ENCODE measurements at places on chromosomes 4 and X.

DNA sequence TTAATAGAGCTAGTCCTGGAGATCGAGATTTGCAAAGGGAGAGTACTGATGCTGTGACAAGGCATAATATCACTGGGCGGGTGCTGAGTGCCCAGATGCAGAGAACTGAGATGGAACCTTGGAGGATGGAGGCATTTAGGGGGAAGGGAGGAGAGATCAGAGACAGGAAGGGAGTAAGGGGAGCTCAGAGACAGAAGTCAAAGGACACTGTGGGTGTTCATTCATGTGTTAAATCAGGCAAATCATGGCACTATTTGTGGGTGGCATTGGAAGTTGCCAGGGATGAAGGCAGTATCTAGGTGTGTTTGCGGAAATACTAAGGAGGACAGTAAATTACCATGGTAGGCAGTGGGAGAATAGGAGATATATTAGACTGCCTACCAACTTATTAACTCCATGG, 135.0 kb downstream of the RBM46 start:
- no peak for DNase-seq

DNA sequence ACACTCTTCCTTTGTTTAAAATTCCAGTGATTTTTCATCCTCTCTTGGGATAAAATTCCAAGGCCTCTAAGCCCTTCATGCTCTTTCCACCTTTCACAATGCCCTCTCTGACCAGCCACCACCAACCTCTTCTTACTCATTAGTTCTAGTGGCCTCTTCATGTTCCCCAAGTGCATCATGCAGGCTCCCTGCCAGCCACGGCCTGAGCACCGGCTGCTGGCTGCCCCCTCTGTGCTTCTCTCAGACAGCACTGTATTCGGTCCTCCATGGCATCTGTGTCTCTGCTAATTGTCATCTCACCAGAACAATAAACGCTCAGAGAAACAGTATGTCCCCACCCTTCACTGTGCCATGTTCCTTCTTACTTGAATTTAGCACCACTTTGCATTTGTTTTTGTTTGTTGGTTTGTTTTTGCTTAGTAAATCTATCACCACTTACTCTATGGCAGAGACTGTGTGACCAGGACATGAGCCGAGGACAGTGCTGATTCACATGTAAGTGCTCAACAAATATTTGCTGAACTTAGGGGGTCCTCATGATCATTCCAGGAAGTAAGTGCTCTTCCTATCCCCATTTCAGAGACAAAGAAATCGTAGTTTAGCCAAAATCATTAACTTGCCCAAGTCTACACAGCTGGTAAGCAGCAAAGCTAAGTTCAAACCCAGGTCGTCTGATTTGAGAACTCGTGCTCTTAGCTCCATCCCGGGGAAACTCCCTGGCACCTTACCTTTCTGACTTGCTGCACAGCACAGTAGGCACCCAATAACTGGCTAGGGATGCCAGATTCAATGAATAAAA, 77.1 kb upstream of the UCP1 start:
- DNase-seq = peak; percentile 9

DNA sequence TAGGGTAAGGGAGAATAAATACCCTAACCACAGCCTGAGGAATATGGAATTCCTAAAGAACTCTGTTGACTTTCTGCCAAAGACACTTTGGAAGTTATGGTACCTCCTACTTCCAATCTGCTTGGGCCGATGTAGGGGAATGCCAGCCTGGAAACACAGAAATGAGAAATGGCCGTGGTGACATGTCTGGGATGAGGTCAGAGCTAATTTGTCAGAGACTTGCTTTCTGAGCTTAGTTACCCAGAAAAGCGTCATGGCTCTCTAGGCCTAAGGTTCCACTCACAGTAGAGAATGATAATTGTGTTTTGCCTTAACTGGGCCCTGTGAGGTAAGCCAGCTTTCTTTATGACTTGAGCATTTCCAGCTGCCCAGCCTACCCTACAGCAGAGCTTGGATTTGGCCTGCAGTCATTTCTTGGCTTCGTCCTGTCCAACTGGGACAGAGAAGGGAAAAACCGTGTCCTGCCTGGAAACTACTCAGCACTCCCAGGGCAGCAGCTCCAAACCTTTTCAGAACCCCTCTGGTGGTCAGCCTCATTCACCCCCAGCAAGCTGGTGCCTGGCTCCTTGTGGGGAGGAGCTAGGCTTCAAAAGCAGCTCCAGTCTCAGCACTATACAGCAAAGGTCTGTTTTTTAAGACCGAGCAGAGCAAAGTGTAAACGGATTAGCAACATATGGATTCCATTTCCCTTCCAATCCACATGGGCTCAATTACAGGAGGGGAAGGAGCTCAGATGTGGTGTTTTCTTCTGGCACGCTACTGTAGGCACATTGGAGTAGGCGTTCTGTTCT, 92.3 kb downstream of the RLIM start:
- peak; percentile 64 for DNase-seq

- DNase-seq = no peak
These were observed 498.0 kb upstream of the BOD1L1 start for GRCh38 chr4:14125375-14126129.

DNA sequence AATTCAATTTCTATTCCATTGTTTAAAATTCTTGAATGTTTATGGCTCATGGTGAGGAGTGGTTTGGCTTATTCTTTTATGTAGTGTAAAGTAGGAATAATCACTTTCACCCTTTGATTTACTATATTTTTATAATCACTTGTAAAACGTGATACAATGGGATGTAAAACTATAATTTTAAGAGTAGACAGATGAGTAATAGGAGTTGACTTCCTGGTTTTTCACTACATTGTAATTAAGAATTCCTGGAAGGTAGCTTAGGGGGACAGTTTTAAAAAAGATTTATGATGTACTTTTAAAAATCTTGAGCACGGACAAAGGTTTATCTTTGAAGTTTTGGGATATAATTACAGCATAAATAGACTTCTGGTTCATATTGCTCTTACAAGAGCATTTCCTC, 65.3 kb downstream of the PDGFC start:
- no peak for DNase-seq

DNA sequence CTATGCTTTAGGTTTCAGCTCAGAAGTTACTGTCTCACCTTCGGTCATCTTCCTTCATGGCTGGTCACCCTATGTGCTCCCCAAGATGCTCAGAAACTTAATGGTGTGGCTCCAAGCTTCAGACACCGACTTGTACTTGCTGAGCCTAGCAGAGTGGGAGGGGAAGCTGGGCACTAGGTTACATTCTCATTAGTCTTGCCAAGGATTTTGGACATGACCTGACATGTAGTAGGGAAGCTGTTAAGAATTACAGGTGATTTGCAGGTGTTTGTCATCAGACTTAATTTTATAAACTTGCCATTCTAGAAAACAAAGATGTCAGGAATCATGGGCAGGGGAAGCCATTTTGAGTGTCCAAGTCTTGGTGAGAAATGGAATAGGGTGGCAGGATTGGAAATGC, 72.4 kb downstream of the CCNG2 start:
- DNase-seq = no peak

DNA sequence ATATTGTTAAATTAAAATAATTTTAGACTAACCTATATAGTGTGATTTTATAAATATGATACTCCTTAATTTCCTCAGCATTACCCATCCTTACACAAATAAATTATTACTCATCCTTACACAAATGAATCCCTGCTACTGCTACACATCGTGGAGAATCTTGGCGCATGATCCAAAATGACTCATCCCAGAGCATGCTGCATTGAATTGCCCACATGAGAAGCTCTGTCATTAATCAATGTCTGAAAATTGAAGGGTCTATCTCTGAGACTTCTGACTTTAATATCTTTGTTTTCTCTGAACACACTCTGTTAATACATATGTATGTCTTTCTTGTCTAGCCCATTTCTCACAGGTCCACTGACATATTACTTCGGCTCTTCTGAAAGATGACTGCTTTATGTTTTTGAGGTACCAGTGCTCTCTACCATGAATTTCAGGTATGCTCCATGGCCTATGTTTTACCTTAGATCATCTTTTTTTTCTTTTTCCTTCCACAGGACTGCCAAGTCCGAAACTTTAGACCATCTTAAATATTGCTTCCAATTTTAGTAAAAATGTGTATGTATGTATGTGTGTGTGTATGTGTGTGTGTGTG, 15.7 kb upstream of the DUSP21 start:
- DNase-seq = peak; percentile 69

- no peak for DNase-seq
These were observed 20.6 kb downstream of the LYAR start for GRCh38 chr4:4269331-4269731.

DNA sequence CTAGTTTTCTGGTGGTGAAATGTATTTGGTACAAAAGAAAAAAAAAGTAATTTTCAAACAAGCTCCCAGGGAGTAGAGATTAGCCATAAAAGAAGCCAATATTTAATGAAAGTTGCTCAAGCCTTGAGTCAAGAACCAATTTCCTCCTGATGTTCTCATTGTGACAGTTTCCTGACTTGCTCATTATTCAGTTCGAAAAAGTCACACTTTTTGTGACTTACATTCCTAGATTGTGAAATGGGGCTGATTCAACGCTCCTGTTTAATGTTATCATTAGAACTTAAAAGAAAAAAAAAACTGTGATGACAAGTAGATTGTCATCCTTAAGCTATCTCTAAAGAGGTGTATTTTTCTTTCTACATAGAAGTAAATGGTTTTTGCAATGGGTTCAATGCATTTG, 122.6 kb upstream of the BMPR1B start:
- DNase-seq = peak; percentile 56

DNA sequence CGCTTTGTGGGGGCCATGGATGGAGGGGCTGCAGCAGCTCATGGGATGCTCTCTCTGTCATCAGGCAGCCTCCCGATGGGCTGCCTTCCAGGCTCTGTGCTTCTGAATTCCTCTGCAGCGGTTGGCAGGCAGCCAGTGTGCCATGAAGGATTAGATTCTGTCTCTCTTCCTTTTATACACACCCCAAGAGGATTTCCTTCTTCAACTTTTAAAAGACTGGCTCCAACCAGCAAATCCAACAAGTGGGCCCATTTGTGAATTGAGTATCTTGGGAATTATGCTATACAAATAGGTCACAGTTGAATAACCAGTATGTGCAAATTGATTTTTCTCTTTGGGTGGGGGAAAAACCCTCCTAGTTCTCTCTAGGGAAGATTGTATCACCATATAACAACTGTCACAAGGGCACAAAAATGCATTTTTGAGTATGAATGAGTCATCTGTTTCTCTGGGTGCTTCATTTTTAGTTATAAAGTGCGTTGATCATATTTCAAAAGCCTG, 96.8 kb upstream of the FAT1 start:
- peak; percentile 33 for DNase-seq

DNA sequence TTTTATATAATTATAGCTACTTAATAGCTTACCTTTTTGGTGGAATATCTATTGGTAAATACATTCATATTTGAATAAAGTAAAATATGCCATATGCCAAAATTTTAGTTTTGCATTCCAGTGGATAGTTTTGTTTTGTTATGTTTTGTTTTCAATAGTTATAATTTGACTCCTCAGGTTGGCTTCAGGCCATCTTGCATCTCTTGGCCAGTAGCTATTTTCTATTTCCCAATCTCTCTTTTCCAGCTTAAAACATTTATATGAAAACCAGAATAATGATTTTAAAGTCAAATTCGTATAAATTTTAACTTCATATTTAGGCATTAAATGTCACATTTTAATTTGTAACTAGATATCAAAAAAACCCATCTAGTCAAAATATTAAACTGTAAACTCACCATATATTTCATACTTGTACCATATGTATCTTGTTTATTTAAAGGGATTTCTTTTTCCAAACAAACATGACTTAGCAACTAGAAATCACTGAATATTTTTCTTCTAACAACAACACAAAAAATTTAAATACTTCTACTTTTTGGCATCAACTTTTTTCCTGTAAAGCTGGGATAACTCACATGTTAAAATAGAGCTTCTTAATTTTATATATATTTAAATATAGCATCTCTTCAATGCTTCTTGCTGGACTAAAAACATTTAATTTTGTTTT, 1209.6 kb downstream of the PCDH7 start:
- DNase-seq = no peak

- DNase-seq = no peak
These were observed 4.0 kb downstream of the FLNA start for GRCh38 chrX:154370300-154371016.

DNA sequence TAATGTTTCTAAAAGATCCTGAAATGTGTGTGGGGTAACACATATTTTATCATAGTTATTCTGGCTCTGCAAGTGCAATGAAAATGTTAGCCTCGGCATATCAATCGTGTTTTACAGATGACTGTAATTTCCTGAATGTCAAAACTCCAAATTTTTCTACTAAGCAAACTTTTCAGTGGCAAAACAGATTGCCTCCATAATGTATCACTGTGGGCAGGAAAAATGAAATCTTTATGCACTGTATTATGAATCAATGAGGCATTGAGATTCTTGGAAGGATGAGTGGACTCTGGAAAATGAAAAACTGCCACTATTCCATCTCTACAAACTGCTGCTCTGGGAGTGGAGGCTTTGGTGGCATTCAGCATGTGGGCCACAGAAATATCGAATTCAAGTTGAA, 160.1 kb upstream of the MBNL3 start:
- DNase-seq = peak; percentile 84

- no peak for DNase-seq
These were observed 39.9 kb downstream of the HS6ST2 start for GRCh38 chrX:132918523-132918922.

DNA sequence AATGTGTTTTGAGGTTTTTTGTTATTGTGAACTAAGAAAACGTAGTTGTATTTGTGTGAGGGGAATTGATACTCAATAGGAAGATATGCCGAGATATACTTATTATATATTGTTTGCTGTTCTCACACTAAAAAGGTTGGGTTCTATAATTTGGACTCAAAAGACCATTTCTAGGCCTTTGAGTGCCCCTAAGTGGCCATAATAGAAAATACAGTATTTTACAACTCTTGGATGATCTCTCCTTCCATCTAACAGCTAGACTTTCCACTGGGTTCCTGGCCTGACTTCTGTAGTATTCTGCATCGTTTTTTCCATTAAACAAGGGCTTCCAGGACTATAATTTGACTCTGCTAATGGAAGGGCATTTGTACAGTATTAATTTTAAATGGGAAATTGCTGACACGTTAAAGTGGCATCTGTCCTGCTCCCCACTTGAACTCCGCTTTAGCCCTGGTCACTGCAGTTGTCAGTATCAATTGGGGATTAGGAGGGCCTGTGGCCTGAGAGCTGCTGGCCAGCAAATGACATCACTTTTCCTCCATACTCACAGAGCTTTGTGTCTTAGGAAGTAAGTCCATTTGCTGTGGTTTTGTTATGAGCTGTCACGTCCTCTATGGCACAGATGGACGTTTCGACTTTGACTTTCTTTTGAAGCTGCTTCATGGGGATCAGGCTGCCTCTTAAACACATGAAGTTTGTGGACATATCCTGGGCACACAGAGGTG, 176.9 kb downstream of the SLIT2 start:
- DNase-seq = no peak

DNA sequence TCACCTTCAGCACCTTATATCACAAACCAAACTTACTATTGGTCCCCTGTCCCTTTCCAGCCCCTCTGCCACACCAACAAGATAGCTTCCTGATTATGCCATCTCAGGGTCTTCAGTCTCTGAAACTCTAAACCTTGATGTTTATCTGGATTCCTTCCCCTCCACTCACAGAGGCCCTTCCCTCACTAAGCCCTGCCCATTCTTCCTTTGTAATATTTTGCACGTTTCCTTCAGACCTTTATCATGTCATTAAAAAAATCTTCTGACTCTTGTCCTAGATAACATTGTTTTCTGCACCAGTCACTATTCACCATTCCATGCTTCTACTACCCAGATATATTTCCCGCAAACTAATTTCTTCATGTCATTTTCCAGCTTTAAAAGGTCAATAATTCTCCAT, 17.7 kb upstream of the CEP135 start:
- DNase-seq = no peak

Data from AG10803 (cell line).